Right hindlimb (tissue), 1 donor: ENCODE measurements at places on chromosomes 7 and 10.

DNA sequence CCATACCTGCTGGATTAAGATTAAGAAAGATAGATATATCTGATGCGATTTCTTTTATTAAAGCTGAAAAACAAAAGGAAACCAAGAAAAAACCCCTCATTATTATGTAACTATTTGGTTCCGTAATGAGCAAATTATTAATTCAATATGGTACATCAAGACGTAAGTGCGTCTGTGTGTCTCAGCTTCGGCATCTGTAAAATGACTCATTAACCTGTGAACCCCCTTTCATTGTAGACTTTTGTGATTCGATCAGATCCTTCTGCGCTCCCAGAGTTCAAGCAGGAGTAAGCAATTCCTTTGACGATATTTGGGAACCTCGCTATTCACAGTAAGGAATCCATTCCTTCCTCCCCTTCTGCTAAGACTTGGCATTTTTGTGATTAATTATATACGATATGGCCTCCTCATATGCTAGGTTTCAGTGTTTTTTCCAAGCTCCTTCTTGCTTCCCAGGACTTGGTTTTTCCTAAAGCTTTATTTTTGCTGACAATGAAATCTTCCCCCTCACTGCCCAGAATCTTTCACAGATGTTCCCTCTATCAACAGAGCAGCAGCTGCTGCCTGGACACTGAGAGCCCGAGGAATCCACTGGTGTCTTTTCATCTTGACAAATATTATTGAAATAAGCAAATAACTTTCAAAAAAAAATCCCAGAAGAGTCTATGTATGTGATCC lies 171.7 kb upstream of the CELF2 start:
- DNase-seq = no peak

DNA sequence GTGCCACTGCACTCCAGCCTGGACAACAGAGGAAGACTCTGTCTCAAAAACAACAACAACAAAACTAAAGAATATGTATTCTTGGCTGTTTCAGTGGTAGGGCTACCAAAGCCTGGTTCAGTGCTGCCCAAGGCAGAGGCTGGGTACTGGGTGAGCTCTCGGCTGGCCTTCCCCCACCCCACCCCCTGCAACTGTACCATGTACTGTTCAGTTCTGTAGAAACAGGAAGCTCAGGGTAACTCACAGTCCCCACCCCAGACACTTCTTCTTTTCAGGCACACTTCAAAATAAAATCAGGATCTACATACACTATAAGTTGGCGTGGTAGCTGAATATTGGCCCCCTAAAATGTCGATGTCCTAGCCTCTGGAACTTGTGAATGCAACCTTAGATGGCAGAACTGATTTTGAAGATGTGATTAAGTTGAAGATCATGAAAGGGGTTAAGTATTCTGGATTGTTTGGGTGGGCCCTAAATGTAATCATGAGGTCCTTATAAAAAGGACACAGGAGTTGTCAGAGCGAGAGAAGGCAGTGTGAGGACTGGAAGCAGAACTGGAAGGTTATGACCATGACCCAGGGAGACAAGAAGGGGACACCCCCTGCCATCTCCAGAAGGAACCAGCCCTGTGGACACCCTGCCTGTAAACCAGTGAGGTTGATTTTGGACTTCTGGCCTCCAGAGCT lies 31.2 kb downstream of the TBXAS1 start:
- no peak for DNase-seq

- no peak for DNase-seq
Observed at GRCh38 chr7:4808565-4808964, 33.1 kb downstream of the AP5Z1 start.

GRCh38 chr7:13603661-13604060 lies 385.8 kb downstream of the ETV1 start:
- DNase-seq = no peak

GRCh38 chr10:114033566-114033965 lies 10.1 kb upstream of the ADRB1 start:
- no peak for DNase-seq

GRCh38 chr7:142592231-142592630 lies 157.0 kb upstream of the PRSS1 start:
- DNase-seq = no peak

- no peak for DNase-seq
Observed at GRCh38 chr10:36096576-36096975, 454.5 kb upstream of the FZD8 start.

DNA sequence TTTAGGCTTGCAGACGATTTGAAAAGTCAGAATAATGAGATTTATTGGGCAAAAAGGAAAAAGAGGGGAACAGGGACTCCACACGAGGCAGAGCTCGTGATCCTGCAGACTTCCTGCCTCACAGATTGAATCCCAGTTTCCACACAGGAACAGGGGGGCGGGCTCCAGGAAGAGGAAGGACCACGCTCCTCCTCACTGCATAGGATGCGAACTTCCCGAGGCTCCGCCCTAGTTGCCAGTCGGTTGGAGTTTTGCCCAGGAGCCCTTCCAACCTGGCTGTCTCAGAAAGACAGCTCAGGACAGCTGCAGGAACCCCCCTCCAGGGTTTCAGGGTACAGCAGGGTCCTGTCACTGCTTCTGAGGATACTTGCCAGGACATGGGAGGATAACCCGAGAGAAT lies 488.3 kb upstream of the ADARB2 start:
- no peak for DNase-seq

DNA sequence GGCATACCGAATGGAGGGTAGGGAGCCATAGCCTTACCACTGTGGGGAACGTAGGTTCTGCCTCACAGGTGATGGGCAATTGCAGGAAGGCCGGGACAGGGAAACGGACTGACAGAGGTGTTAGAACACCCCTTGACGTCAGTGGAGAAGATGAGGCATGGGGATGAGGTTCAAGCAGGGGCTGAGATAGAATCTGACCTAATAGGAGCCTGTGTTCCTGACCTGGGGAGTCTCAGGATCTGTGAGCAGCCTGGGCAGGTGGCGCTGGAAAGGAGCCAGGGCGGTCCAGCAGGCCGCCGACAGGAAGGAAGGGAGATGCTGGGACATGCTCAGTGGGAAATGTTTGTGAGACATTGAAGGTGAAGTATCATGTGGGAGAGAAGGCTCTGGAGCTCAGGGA lies 109.4 kb downstream of the WDFY4 start:
- no peak for DNase-seq

GRCh38 chr7:28754027-28754426 lies 204.1 kb downstream of the TRIL start:
- DNase-seq = peak; percentile 72

GRCh38 chr7:31098642-31099360 lies 46.7 kb downstream of the ADCYAP1R1 start:
- DNase-seq = peak; percentile 5

GRCh38 chr10:3054183-3054850 lies 13.0 kb upstream of the PFKP start:
- DNase-seq = peak; percentile 59
